CD4-positive, CD25-positive, alpha-beta regulatory T cell (primary cell): ENCODE measurements at places on chromosomes 16 and 17. TPM values are rescaled to one million over a fixed set of nuclear protein-coding genes. Genes with fewer than 3 reads are reported as not detected.

DNA sequence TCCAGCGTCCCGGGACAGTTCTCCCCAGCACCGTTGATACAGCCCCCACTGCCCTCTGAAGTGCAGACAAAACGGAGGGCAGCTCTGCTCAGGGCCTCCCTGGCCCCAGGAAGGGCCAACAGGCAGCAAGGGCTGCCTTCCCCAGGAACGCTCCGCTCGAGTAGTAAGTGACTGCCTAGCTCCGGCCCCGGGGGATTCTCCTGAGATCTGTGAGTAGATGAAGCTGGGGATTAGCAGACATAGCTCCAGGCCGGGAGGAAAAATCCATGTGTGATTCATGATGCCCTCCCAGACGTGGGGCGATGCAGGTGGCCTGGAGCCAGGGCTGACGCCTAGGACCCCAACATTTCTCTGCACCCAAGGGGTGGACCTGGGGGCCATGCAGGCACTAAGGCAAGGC is 85.3 kb downstream of the ENGASE start:
- no peak for DNase-seq

- DNase-seq, result no peak
Observed at GRCh38 chr16:72493716-72494415, 321.9 kb upstream of the PMFBP1 start.

DNA sequence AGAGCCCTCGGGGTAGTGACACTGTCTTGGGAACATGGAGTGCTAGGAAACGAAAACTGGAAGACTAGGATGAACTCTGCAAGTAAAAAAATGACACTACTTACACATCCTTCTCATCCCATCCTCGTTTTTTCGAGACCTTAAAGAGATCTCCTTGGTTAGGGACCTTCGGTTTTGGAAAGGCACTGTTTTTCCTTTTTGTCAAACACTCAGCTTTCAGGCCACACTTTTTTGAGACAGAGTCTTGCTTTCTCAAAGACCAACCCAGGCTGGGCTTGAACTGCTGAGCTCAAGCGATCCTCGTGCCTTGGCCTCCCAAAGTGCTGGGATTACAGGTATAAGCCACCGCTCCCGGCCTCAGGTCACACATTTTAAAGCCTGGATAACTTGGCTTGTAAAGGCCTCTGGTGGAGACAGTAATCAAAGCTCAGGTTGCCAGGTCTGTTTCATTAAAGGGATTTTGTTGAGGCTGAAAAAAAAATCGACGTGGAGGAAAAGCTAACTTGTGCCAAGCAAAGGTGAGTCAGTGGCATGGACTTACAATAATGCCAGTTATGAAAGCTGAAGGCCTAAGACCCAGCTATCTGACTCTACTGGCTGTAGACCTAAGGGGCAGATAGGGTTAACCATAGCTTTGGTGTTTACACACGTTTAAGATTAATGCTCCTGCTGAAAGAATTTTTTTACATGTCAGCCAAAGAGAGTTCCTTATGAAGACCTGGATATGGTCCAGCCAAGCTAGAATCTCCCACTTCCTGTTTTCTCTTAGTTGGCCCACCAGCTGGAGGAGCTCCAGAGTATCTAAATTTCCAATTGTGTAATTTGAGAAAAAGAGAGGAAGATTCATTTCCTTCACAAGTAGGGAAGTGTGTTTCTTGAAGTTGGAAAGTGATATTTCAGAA is 823 bp downstream of the NBR1 start:
- peak; percentile 35 for DNase-seq

DNA sequence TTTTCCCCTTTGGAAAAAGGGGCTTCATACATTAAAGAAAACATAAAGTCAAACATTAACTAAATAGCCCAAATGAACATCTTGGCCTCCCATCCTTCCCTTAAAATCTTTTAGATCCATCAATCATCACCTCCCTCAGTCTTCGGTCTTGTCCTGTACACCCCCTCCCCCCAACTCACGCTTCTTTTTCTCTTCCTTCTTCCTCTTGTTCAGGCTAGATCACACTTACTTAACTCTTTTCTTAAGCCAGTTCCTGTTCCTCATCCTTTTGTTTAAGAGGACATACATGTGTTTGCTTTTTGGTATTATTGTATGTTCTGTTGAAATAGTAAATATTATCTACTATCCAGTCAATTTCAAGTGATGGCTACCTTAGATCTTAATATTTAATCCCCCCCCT is 5.5 kb downstream of the MFSD6L start:
- no peak for DNase-seq

DNA sequence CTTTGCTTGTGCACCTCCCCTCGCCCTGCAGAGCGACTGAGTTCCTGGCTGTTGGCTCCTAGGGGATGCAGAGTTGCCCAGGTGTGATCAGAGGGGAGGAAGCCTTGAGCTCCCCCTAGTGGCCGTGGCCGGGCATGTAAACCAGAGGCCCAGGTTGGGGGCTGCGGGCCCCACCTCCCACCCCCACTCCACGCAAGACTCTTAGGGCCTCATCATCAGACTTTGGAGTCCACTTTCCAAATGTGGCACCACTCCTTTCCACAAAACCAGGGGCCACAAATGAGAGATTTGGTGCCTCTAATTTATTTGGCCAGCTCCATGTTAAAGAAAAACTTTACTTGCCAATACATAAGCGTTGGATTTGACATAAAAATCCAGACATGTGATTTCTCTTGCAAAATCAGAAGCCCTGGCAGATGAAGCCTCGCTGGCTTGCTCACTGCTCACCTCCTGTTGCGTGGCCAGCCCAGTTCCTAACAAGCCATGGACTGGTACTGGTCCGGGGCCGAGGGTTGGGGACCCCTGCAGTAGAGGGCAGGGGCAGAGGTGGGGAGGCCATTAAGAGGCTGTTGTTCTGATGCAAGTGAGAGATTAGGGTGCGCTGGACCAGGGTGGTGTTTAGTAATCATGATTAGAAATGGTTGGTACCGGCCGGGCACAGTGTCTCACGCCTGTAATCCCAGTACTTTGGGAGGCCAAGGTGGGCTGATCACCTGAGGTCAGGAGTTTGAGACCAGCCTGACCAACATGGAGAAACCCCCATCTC is 28.7 kb upstream of the GAS7 start:
- peak; percentile 19 for DNase-seq

DNA sequence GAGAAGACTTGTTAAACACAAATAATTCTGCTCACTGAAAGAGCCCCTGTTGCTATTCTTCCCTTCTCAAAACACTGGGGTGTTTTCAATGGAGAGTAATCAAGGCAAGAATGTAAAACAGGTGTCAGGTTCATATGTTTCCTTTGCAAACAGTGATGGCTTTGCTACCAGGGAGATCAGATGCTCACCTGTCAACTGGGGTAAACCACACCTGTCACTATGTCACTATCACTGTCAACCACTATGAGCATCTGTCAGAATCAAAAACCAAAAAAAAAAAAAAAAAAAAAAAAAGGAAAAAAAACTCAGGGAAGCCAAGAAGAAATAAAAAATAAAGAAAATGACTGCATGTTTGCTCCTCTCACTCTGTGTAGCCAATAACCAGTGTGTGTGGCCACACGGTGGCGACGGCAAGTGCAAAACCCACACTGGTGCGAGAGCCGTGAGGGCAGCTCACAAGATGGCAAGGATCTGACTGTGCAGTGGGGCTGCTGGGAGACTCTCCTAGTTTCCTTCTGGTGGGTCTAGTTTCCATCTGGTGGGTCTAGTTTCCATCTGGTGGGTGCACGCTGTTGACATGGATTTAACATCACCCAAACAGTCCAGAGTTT is 22.7 kb downstream of the USP22 start:
- peak; percentile 46 for DNase-seq

- DNase-seq, result peak; percentile 25
Observed at GRCh38 chr17:13337864-13338371, 263.8 kb downstream of the HS3ST3A1 start.

GRCh38 chr16:70254965-70255286 is 3.2 kb upstream of the EXOSC6 start:
- DNase-seq, result no peak

DNA sequence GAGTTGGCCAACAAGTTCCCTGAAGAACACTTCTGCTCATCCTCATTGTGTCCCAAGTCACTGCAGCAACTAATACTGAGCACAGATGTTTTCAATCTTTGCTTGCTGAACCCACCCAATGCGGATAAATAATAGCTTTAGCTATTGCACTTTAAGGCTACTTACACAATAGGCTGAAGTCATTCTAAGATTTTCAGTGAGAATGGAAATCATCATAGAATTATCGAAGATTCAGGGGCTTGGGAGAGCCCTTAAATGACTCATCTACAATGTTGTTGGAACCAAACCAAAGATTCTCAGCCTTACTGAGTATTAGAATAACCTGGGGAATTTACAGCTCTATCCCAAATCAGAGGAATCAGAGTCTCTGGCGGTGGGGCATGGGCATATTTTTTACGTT is 51.2 kb downstream of the SYCE1L start:
- no peak for DNase-seq

- DNase-seq, result no peak
Observed at GRCh38 chr16:5031601-5032000, 2.1 kb downstream of the NAGPA start.

GRCh38 chr16:51326131-51326856 is 175.2 kb upstream of the SALL1 start:
- no peak for DNase-seq

DNA sequence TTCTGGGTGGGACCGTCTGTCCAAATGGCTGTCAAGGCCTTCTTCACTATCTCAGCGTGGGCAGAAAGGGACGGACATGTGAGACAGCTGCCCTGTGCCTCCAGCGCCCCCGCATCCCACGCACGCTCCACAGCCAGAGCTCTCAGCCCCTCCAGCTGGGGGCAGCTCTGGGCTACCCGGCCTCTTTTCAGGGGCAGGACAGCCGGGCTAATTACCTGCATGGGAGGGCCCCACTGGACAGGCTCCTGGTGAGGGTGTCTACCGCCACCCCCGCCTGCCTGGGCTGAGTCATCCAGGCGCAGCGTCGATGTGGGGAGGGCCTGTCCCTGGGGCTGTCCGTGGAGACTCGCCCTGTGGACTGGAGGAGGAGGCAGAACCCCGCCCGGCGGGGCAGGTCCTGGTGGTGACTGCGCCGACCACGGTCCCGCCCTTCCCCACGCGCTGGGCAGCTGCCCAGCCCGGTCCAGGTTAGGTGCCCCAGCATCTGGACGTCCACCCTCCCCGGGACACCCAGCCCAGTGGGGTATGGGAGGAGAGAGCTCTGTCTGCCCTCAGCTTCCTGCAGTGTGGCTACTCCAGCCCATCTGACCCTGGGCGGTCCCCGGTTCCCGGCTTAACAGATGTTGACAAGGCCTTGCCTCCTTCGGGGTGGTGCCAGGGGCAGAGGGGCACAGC is 5.9 kb upstream of the METRNL start:
- no peak for DNase-seq

DNA sequence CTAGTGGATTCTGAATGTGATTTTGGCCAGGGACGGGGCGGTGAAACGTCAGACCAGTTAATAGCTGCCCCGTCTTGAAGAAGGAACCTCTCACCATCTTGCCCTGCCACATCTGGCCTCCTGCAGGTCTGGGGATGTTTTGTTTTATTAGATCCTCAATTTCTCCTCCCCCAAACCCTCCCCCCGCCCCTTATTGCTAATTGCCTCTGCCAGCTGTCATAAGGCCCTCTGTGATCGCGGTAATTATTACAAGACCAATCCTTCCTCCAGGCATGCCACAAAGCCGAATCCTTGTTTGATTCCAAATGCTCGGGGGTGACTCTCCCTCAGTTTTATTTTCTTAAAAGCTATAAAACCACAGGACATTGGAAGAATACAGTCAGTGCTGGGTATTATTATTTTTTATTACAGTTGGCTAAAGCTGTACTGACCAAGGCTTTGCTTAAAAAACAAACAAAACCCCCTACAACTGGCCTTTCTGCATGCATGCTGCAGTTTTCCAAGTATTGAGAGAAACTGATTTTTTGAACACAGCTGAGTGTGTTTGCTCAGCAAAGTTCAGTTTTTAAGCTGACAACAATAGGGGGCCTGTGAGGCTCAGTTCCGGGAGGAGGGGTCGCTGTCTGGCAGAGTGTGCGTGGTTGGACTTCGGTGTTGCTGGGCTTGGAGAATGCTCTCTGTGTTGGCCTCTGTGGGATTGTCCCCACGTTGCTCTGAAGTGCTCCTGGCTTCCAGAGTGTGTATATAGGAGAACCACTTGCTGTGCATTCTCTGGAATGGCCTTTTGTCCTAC is 1.7 kb downstream of the KSR1 start:
- DNase-seq, result no peak

DNA sequence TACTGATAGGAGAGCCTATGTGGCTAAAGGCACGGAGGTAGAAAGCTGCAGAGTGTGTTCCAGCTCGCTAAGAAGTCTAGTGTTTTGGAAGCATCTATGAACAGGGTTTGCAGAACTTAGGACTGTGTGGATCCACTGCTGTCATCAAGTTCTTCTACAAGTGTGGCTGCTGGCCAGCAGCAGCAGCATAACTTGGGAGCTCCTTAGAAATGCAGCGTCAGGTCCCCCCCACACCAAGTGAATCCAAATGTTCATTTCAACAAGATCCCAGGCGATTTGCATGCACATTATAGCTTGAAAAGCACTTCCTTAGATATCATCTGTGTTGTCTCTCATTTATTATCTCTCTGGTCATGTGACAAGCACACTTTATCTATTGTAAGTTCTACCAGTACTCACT is 131.9 kb upstream of the SHISA6 start:
- no peak for DNase-seq

DNA sequence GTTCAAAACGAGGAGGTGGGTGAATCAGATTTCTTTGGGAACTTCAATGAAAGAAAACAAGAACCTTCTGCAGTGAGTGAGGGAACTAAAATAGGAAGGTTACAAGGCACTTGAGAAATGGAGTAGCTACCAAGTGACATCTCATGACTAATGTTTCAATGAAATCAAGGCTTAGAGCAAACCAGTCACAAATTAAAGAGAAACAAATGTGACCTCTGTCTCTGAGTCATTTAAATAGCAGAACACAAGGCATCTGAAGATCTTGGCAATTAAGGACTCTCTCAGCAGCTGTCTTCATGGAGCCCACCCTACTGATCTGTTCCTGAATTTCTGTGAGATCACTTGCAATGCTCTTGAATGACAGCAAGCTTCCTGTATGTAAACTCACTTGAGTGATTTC is 109.5 kb downstream of the CDH11 start:
- no peak for DNase-seq

DNA sequence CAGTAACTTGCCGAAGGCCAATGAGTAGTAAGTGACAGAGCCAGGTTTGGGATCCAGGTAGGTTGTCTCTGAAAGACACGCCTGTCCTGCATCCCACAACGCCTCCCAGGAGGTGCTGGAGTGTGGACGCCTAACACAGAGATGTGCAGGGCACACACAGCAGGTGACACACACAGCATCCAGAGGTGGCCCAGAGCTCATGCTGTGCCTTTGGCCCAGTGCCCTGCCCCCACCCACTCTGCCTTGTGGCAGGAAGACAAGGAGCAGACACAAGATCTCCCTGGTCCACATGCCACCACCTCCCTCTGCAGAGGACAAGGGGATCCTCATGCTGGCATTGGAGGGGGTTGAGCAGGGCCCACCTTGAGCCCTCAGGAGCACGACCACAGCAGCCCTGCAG is 14.7 kb upstream of the STH start:
- DNase-seq, result no peak

GP1BA gene
- total RNA-seq, result 1.9 TPM

PGAP6 gene
- total RNA-seq, result 71.4 TPM

NUPR1 gene
- not detected for total RNA-seq

KIFC3 gene
- 1.2 TPM for total RNA-seq

ZNF469 gene
- total RNA-seq, result 0.32 TPM

OR3A2 gene
- 0.59 TPM for total RNA-seq

GAS2L2 gene
- not detected for total RNA-seq
